ENCODE measurements at places on chromosomes 11 and 22. TPM values are rescaled to one million over a fixed set of nuclear protein-coding genes. Genes with fewer than 3 reads are reported as not detected.

The AMPD3 gene
- total RNA-seq: 46.8 TPM

The SLC29A2 gene
- 0.29 TPM for total RNA-seq

The GRAMD1B gene
- total RNA-seq: 25.3 TPM

The OR10A2 gene
- not detected for total RNA-seq

The MS4A4E gene
- total RNA-seq: not detected

The KCNE3 gene
- not detected for total RNA-seq

The TBX1 gene
- not detected for total RNA-seq

The PRRG4 gene
- not detected for total RNA-seq

The TPBGL gene
- 0.14 TPM for total RNA-seq

The UEVLD gene
- total RNA-seq: 39.1 TPM

The OR51B2 gene
- not detected for total RNA-seq

The CFAP68 gene
- 9.3 TPM for total RNA-seq

The SYT12 gene
- total RNA-seq: under 0.01 TPM

The FAM180B gene
- not detected for total RNA-seq

The OR51M1 gene
- not detected for total RNA-seq

All from placental pericyte (primary cell).